Thyroid gland (tissue), 4 donors: ENCODE measurements at places on chromosomes 5 and 9.

- DNase-seq, result no peak
Measured at GRCh38 chr5:76732405-76733048, 16.6 kb downstream of the F2R start.

GRCh38 chr5:129771058-129771838 lies 23.4 kb downstream of the MINAR2 start:
- DNase-seq, result peak; percentile 53

DNA sequence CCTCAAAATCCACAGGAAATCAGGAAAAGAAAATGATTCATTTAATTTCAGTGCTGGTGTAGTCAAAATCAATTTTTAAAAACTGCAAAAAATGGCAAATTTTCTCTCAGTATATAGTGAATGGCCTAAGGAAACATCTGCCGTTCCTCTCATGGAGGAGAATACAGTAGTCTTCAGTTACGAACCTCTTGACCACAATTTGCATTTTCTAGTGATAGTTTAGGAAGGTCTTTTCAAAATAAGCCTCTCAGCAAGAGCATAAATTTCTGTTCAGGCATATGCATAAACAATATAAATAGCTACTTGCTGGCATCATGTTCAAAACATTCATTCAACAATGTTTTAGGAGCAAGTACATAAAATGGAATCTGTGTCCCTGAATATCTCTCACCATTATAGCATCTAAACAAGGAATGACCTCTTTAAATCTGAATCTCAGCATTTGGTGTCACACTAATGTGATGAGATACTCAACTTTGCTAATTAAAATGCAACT lies 33.5 kb downstream of the HAPLN1 start:
- no peak for DNase-seq

DNA sequence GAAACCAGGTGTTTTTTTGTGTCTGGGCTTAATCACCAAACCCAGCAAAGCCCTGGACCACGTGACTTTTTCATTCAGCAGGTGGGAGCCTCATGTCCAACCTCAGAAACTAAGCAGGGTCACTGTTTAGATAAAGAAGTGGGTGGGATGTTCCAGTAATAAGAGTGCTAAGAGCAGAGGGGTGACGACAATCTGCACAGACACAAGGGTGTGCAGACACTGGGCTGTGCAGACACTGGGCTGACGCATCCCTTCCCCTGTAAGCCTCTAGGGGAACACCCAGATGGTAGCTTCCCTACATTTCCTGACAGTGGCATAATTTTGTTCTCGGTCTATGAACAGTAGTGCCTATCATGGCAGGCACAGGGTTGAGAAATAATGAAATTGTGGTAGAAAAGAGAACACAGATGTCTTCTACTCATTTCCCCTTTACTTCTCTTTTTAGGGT lies 85.1 kb downstream of the SAXO1 start:
- DNase-seq, result no peak

GRCh38 chr5:143041-143440 lies 48.3 kb upstream of the LRRC14B start:
- no peak for DNase-seq

GRCh38 chr9:135979547-135980166 lies 18.5 kb upstream of the UBAC1 start:
- DNase-seq, result no peak

DNA sequence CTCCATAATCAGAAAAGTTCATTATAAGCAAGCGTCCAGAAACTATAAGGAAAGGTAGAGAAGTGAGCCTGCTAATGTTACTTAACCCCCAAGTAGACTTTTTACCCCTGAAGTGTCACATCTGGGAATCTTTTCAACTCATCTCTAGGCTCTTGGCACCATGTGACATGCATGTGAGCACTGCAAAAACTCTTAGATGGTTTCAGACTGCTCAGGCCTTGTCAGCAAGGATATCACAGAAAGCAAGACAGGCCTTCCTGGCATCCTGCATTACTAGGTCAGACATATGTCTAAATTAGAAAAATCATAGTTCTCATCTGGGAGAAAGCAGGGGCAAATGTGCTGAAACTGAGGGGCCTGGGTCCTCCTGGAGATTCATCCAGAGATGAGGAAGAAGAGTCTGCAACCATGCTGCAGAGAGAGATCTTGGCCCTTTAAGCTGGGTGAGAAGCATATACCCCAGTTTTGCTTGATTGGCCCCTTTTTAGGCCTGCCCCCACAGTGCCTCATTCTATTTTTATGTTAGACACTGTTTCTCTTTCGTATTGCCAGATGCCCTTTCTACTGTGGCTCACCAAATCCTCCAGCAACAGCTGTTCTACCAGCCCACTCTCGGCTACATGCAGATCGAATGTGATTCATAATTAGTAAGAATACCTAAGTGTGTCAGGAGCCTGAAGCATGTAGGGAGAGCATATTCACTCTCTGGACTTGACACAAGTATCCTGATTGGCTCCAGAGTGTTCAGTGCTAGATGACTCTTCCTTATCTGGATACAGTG lies 19.0 kb downstream of the TMEM8B start:
- DNase-seq, result no peak

DNA sequence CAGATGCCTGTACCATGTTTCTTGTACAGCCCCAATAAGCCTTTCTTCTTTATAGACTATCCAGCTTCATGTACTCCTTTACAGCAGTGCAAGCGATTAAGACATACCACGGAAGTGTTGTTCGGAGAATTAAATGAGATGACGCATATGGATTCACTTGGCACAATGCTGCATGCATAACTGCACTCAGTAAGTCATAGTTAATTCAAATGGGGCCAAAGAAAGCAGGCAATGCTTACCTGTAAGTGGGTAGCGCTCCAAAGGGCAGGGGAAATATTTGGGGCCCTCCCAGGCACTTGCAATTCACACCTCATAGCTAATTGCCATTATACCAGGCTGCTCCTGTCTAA lies 7.7 kb upstream of the ADRA1B start:
- DNase-seq, result no peak

DNA sequence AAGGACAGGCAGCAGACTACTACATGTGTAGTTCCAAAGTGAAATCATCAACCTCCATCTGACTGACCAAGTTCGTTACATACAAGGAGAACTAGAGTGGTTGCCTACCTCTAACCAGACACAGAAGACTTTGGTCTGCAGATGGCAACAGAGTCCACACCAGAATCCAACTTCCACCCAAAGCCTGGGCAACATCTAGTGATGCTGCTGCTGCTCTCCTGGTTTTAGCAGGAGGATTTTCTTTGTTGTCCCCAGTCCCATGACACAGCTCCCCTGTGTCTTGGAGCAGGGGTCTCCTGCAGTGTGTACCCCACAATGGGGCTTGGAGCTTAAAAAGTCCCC lies 46.4 kb upstream of the APC start:
- DNase-seq, result no peak

- no peak for DNase-seq
Measured at GRCh38 chr5:149807176-149807575, 77.1 kb downstream of the PPARGC1B start.

DNA sequence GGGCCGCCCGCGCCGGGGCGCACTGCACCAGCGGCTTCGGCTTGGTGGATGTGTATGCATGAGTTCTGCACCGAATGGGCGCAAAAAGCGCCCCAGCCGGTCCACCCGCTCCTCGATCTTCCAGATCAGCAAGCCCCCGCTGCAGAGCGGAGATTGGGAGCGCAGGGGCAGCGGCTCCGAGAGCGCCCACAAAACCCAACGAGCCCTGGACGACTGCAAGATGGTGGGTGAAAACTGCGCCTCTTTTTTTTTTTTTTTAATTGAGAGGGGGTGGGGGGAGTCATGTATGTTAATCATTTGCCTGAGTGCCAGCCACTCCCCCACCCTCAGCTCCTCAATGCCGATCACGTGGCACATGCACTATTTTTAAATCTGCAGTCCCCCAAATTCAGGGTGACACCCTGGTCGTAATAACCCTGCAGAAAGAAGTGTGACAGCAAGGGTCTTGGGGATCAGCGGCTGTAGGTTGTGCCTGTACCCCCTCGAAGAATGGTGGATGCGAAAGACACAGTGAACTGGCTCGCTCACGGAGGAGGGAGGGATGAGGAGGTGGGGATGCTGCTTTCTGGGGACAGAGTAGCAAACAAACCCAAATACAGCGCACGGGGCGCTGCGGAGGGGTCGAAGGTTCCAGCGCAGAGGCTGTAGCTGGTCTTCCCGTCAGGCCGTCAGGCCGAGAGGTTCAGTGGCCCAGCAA lies 900 bp downstream of the RGS7BP start:
- no peak for DNase-seq

GRCh38 chr5:132821791-132822190 lies 8.7 kb downstream of the SHROOM1 start:
- peak; percentile 75 for DNase-seq

GRCh38 chr5:13866792-13867191 lies 77.7 kb downstream of the DNAH5 start:
- peak; percentile 29 for DNase-seq

DNA sequence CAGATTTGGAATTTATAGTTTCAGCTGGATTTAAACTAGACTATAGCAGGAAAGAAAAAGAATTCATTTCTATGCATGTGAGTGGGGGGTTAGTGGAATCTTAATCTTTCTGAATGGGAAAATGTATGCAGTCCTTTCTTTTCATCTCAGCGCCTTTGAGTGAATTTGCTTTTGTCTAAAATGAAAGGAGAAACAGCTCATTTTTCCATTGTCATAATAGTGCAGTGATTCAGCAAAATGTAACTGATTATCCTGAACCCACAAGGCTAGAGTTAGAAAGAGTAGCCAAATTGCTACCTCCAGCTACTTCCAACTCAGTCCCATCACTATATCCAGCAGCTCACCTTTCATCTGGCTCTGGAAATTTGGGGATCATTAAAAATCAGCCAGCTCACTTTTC lies 134.4 kb downstream of the ADAMTSL1 start:
- no peak for DNase-seq

DNA sequence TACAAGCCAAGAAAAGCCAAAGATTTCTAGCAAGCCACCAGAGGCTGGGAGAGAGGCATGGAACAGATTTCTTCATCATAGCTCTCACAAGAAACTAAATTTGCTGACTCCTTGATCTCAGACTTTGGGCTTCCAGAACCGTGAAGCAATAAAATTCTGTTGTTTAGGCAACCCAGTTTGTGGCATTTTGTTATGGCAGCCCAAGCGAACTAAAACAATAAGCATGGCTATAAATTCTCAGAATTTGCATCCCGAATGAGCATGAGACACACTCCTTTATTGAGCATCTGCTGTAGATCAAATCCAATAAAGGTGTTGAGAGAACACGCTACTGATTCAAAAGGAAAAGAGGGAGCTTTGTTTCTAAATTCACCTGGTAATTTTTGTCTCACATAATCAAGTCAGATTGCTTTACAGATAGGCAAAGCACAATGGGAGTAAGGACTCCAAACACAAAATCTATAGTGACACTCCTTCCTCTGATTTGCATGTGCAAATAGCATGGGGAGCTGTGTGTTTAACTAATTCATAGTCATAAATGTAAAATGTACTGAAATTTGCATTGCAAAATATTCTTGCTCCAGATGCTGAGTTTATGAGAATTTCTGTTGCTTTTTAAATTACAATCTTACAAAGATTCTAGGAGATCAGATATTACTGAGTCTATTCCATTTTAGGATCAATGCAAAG lies 308.7 kb downstream of the MED10 start:
- DNase-seq, result no peak

- DNase-seq, result no peak
Measured at GRCh38 chr5:15290953-15291352, 209.0 kb upstream of the FBXL7 start.

GRCh38 chr5:76821136-76821535 lies 2.3 kb downstream of the F2RL1 start:
- no peak for DNase-seq

DNA sequence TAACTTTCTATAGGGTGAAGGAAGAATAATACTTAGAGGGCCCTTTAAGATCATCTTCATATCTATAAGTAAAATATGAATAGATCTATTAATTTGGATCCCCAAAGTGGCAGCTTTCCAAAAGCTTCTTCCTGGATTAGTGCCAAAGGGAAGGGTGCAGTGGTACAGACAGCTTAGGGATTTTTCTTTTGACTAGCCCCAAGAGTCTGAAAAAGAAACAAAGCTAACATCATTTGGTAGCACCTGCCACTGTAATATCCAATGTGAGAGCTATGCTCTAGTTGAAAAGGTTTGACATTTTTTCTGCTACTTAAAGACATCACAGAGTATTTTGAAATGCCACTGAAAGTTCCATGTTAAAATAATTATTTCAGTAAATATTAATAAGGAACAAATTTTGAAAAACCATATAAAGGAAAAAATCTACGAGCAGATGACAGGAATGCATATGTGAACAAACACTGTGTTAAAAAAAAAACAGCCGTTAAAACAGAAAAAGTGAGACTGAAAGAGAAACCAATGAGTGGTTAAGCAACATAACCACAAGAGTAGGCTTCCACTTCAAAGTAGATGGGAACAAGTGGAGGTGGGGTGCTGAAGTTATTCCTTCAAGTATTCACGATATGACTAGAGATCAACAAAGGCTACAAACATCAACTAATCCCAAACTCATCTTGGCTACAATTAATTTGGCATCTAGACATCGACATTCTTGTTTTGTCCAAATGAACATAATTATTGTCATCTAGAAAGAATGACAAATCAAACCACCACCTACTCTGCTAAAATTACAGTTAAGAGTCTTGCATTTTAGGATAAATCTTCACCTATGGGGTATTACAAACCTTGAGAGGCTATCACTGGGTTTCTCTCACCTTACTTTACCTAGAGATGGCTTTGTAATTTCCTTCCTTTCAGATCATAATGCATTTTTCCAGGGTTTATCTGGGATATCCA lies 137.5 kb downstream of the CPLANE1 start:
- DNase-seq, result peak; percentile 19

- DNase-seq, result peak; percentile 64
Measured at GRCh38 chr5:72452515-72453245, 54.5 kb downstream of the ZNF366 start.

DNA sequence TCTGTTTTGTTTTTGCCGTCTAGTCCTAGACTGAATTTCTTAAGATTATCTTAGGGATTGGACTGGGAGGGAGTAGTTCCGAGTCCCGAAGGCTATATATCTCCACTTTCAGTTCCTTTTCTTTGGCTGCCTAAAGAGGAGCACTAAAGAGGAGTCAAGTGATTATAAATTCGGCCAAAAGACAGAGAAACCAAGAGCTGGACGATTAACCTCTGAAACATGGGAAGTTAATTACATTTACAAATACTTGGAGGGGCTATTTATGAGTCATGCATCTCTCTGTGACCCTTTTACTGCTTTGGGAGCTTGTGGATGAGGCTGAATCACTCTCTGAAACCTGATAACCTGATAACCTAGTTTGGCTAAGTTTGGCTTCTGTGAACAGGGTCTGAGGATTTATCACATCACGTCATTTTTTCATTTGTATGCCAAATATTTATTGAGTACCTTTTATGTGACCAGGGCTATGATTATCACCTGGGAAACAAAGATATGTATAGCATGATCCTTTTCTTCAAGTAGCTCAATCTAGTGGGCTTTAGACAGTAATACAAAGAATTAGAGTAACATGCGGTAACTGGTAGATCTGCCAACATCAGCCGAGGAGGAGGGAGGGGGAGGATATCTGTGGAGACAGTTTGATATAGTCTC lies 180.9 kb downstream of the CD180 start:
- no peak for DNase-seq

DNA sequence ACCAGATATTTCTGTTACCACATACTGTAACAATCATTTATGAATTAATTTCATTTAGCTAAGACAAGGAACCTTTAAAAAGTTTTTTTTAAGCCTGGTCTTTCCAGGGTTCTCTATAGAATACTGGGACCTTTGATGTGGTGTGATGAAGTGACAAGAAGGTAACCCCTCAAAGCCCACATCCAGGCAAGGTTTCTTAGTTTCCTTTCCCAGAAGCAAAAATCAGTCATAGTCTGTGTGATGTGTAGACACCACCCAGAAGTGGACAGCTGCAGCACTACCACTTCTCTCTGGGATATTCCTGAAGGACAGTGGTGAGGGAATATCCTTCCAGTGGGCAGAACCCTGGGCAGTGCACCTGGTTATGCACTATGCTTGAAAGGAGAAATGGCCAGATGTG lies 115.6 kb downstream of the TTC39B start:
- DNase-seq, result no peak
